Gastrocnemius medialis (tissue), 4 donors: ENCODE measurements at places on chromosomes 13 and 19. TPM values are rescaled to one million over a fixed set of nuclear protein-coding genes. Genes with fewer than 3 reads are reported as not detected.

DNA sequence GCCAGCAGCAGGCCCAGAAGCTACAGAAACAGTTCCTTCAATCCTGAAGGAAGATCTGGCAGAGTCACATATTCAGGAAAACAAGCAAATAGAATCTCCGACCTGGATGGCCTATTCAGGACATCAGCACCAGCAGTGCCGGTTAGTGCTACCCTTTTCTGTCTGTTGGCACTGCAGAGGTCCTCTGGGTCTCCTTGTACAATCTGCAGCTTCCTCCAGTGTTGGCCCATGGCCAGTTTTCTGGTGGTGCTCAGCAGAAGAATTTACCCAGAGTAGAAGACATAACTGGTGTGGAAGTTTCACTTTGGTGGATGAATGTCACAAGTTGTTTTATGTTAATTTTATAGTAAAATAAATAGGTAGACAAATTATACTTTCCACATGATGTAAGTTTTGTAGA is 498.1 kb downstream of the COG6 start:
- DNase-seq: no peak

The ADAMTSL5 gene
- total RNA-seq: 6.5 TPM

DNA sequence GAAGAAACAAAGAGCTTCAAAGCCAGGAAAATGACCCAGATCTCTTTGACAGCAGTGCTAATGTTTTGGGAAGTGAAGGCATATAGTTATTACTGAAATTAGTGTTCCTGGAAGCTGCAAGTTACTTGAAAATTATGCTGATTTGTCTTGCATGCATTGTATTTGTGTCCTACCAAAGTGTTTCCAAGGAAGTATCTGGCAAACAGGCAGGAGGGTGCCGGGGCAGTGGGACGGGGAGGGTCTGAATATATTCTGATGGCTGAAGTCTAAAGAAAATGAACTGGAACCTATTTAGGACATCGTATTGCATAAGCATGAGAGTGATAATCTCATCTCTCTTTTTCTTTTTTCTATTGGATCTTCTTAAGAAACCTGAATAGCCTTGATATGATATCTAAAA is 9.0 kb downstream of the RNASEH2B start:
- no peak for DNase-seq

The ZNF776 gene
- total RNA-seq: 7.9 TPM

- no peak for DNase-seq
Observed at GRCh38 chr19:37098570-37098969, 20.3 kb downstream of the ZNF420 start.

The ELANE gene
- 0.84 TPM for total RNA-seq

DNA sequence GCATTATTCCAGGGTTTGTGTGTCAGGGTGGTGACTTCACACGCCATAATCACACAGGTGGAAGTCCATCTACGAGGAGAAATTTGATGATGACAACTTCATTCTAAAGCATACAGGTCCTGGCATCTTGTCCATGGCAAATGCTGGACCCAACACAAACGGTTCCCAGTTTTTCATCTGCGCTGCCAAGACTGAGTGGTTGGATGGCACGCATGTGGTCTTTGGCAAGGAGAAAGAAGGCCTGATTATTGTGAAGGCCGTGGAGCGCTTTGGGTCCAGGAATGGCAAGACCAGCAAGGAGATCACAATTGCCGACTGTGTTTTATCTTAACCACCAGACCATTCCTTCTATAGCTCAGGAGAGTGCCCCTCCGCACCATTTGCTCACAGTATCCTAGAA is 18.2 kb upstream of the SLC25A30 start:
- no peak for DNase-seq

- DNase-seq: no peak
Observed at GRCh38 chr13:94112227-94112626, 367.3 kb downstream of the DCT start.

The KLK5 gene
- not detected for total RNA-seq

DNA sequence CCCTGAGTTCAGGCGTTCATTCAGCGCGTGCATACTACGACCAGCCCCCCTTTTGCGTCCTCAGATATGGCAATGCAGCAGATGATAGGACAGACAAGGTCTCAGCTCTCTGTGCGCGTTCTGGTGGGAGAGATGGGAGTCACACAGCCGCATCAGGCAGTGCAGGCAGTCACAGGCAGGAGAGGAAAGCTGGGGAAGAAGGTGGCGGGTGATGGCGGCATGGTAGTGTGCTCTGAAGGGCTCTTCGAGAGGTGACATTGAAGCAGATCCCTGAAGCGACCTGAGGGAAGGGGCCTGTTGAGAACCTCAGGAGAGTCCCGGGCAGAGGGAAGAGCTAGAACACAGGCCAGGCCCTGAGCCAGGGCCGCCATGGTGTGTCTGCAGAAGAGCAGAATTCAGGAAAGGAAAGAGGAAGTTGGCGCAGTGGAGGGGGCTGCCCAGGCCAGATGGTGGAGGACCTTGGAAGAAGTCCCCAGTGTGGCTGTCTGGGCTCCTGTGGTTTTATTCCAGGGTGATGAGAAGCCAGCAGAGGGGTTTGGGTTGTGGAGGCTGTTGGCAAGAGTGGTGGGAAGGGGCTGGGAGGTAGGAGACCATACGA is 3.5 kb downstream of the USF2 start:
- no peak for DNase-seq

- no peak for DNase-seq
Observed at GRCh38 chr19:12166626-12167025, 3.7 kb downstream of the ZNF136 start.
